Right ventricle myocardium inferior (tissue), 1 donor: ENCODE measurements at places on chromosomes 7 and 10.

GRCh38 chr10:78433076-78433595 is 399.5 kb downstream of the RPS24 start:
- DNase-seq, result no peak

- DNase-seq, result no peak
Measured at GRCh38 chr7:147980826-147981813, 609.4 kb upstream of the C7orf33 start.

DNA sequence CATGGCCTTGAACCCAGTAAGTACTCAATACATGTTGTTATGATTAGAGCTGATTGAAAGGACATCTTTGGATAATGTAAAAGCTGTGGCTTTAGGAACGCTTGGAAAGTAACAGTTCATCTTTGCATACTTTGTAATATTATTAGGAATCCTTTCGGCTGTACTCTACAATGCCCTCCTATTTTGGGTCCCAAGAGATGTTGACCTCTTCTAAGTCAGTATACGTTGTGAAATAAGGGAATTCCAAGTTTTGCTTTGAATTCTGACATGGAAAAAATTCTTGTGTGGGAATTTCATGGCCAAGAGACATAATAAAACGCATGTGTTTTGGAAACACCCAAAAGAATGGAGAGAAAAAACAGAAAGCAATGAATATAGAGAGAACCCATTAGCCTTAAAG is 7.7 kb downstream of the AGR3 start:
- no peak for DNase-seq

GRCh38 chr10:18402853-18403252 is 248.5 kb downstream of the NSUN6 start:
- no peak for DNase-seq

DNA sequence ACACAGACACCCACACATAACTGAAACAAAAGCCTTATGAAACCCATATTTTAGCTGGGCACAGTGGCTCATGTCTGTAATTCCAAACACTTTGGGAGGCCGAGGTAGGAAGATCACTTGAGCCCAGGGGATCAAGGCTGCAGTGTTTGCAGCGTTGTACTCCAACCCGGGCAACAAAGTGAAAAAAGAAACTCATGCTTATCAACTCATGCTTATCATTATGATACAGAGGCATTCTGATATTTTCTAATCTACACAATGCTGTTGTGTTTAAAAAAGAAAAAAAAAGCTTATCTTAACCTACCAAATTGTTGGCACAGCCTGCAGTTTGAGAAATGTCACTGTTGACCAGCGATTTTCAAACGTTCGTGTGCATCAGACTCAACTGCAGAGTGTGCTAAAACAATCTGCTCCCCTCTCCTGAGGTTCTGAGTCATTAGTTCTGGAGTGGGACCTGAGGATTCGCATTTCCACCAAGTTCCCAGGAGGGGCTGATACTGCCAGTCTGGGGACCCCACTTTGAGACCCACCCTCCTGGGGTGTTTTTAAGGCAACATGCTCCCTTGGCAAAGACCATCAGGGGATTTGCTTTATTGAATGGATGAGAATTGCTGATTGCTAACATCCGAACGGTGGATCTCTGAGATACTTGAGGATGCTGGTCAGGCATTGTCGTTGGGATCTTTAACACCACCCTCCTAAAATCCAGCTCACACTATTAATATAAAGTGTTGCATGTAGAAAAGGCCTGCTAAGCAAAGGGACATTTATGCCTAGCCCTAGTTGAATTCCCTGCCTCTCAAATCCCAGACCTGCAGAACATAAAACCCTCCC is 16.2 kb downstream of the CHST3 start:
- no peak for DNase-seq

- DNase-seq, result no peak
Measured at GRCh38 chr7:36182854-36183604, 30.0 kb downstream of the EEPD1 start.

- peak; percentile 75 for DNase-seq
Measured at GRCh38 chr7:28979776-28980175, 21.6 kb upstream of the TRIL start.

DNA sequence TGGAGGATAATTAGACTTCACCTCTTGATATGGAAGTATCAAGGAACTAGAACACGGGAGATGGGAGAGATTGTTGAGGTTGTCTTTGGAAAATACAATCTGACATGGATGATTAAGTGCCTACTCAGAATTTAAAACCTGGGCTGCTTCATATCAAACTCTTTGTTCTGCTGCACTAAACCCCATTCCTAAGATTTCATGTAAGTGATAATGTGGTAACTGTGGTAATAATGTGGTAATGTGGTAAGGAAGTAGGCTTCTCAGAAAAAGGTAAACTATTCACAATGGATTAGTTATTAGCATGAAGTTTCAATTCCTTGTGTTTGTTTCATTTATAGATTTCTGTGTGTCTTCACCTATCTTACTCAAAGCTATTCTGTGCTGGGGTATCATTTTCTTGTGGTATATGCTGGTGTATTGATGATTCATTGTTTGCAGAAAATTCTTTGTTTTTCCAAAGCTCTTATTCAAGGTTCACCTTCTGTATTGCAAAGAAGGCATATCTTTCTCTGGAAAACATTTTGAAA is 129.9 kb upstream of the TAC1 start:
- DNase-seq, result no peak

- no peak for DNase-seq
Measured at GRCh38 chr10:96626795-96627194, 40.0 kb upstream of the TM9SF3 start.

- peak; percentile 30 for DNase-seq
Measured at GRCh38 chr7:151091431-151091830, 5.2 kb downstream of the AGAP3 start.

DNA sequence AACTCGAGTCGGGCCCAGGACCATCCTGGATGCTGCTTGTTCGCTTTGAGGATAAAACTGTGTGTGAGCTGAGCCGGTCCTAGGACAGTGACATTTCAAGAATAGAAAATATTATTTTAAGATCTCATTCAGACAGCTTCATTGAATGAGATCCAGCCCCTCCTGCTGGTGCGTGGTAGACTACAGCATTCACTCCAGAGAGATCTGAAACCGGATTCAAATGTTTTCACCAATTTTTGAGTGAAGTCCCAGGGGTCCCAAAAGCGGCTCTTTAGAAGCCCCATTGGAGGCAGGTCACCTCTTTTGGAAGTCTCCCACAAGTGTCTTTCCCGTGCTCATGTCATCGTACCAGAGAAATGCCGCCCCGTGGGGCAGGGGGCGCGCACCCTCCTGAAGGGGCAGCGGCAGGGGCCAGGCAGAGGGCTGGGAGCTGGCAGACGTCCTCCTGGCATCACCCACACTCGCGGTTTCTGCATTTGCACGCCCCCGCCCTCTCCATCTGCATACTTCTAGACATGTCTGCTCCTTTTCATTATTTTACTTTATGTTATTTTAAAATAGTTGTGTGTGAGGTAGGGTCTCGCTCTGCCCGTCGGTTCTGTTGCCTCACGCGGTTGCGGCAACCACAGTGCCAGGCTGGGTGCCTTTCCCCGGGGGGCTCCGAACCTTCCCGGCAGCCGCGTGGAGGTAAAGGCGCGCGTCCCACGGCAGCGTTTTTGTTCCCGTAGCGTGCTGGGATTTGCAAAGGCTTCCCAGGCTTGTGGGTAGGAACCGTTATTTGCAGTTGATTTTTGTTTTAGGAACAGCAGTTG is 52.3 kb upstream of the DPYSL4 start:
- DNase-seq, result peak; percentile 26

DNA sequence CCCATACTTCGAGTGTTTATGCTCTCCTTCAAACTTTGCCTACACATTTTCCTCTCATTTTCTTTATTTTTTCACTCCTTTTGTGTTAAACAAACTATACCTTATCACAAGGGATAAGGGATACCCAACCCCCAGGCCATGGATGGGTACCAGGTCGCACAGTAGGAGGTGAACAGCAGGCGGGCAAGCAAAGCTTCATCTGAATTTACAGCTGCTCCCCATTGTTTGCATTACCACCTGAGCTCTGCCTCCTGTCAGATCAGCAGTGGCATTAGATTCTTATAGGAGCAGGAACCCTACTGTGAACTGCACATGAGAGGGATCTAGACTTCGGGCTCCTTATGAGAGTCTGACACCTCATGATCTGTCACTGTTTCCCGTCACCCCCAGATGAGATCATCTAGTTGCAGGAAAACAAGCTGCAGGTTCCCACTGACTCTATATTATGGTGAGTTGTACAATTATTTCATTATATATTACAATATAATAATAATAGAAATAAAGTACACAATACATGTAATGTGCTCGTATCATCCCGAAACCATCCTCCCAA is 28.5 kb downstream of the ZC3HC1 start:
- DNase-seq, result no peak

- no peak for DNase-seq
Measured at GRCh38 chr10:29860166-29860565, 199.2 kb downstream of the JCAD start.

DNA sequence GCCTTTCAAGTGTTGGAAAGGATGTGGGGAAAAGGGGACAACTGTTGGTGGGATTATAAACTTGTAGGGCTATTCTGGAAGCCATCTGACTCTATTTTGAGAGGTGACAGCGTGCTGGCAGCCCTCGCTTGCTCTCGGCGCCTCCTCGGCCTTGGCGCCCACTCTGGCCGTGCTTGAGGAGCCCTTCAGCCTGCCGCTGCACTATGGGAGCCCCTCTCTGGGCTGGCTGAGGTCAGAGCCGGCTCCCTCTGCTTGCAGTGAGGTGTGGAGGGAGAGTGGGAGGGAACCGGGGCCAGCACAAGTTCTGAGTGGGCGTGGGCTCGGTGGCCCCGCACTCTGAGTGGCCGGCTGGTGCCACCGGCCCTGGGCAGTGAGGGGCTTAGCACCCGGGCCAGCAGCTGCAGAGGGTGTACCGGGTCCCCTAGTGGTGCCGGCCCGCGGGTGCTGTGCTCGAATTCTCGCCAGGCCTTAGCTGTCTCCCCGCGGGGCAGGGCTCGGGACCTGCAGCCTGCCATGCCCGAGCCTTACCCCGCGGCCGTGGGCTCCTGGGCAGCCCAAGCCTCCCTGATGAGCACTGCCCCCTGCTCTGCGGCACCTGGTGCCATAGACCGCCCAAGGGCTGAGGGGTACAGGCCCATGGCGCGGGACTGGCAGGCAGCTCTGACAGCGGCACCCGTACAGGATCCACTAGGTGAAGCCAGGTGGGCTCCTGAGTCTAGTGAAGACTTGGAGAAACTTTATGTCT is 33.6 kb downstream of the PLAU start:
- no peak for DNase-seq

DNA sequence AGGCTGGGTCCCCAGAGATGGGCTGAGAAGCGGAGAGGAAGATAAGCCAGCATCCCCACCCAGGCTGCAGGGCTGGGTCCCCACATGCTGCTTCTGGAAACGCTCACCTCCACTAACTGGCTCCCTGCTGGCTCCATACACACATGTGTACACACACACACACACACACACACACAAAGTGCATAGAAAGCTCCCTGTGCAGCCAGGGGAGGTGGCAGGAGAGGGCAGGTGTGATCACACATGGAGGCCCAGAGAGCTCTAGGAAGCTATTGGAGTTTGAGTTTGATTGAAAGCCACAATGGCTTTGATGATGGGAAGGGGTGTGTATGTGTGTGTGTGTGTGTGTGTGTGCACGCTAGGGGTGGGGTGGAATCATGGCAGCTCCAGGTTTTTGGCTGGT is 29.3 kb downstream of the CXCL12 start:
- no peak for DNase-seq

- no peak for DNase-seq
Measured at GRCh38 chr7:157309988-157310668, 26.7 kb upstream of the DNAJB6 start.

DNA sequence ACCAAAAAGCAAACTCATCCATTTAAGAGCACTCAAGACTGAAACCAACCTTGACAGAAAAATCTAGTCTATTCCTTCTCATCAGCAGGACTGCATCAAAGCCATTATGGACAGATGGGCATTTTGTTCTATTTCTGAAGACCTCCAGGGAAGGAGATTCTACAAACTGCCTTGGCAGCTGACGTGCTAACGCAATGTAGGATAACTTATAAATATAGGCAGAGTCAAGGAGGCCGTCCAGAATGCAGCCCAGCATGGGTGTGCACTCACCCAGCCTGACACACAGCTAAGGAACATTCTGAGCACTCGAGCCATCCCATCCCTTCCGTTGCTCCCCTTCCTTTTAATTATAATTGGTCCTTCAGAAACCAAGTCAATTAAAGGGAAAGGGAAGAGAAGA is 25.3 kb upstream of the NEBL start:
- no peak for DNase-seq

- no peak for DNase-seq
Measured at GRCh38 chr7:11341285-11341944, 367.7 kb downstream of the PHF14 start.

DNA sequence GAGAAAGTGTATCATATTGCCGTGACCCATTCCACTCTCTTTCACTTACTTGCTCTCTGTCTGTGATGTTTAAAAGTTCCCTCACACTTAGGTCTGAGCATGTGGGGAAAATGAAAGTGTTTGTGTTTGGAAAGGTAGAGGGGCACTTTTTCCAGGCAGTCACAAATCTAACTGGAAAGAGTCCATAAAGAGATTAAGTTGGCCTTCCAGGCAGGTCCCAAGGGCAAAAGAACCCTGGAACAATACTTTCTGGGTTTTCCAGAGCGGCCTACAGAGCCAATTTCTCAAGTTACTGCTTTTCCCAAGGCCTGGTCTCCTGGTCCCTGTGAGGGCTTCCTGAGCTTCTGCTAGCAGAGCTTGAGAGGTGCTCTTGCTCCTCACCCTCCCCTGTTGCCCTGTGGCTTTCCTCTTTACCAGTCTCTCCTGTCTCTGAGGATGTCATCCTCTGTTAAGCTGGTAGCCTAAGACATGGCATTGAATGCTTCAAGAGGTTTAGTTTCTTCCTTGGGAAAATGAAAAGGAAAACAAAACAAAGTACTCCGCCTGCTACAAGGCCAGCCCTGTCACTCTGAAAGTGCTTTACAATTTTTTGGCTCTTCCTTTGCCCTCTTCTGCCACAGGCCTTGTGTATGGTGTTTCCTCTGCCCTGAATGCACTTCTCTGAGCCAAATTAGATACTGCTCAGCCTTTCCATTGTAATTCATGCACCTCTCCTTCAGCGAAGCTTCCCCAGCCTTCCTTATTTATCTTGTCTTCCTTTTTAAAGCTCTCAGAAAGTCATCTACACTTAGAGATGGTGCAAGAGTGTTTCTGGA is 20.1 kb downstream of the TES start:
- DNase-seq, result no peak

- DNase-seq, result no peak
Measured at GRCh38 chr7:130452951-130453350, 12.1 kb upstream of the CEP41 start.
